ENCODE measurements at places on chromosomes 6 and 20. TPM values are rescaled to one million over a fixed set of nuclear protein-coding genes. Genes with fewer than 3 reads are reported as not detected.

Gene WFDC10B
- not detected for total RNA-seq

DNA sequence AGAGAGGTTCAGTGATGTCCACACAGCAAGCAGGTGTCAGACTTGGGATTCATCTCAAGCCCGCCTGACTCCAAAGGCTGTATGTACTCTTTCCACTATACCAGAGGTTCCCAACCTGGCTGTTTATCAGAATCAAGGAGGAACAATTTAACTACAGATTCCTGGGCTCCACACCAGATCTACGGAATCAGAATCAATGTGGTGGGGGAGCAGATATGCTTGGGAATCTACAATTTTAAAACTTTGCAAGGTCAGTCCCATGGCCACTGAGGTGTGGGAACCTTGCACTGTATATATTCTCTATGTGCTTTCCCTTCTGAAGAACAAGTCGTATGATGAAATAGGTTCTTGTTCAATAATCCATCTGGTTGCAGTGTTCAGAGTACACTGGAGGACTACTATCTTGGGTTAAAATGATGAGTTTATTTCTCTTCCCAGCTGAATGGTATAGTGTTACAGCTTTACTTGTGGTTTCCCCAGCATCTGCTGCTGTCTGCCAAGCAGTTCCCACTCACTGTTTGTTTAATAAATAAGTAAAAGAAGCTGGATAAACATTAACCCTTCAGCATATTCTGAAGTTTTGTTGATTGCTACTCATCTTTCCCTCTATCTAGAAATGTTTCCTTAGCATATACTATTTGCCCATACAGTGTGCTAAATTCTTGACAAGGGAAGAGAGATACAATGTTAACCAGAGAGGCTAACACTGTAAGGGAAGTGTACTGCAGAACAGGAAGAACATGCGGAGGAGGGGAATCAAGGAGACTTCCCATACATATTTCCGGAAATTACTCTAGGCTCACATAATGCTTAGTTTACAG lies 9.9 kb downstream of the TTI1 start:
- no peak for DNase-seq

GRCh38 chr6:170437719-170438401 lies 115.2 kb downstream of the PSMB1 start:
- no peak for DNase-seq

DNA sequence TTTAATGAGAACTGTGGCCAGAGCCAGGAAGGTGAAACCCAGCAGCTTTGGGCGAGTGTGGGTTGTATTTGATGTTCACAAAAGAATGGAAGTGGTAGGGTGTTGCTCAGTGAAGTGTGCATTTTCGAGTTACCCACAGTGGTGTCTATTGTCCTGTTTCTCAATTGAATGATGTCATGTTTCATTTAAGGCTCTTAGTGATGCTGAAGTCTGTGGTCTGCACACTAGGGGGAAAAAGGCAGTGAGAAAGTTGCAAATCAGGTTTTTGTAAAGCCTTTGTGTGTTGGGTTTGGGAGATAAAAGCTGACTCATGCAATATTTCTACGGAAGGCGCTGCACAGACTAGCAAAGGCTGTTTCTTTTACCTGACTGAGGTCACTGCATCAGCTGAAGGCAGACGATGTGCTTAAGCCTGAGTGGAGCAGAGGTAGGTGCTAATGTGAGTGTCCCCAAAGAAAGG lies 121.1 kb downstream of the PLEKHG1 start:
- no peak for DNase-seq

Gene CCDC170
- 2.0 TPM for total RNA-seq

DNA sequence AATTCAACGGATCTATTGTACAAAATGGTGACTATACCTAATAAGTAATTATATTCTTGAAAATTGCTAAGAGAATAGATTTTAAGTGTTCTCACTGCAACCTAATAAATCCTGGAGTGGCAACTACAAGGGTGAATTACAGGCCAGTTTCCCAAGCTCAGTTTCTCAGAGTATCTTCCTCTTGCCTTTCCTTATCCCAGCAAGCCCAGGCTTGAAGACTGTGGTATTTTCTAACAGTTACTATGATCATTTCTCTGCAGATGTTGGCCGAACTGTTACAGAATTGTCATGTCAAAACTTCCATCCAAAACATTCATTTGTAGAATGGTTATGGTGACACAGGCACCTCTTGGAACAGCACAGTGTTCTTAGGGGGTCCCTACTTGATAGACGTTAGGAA lies 138.1 kb upstream of the PTCHD4 start:
- DNase-seq = no peak

GRCh38 chr6:166939345-166939744 lies 17.0 kb downstream of the RNASET2 start:
- DNase-seq = peak; percentile 29

DNA sequence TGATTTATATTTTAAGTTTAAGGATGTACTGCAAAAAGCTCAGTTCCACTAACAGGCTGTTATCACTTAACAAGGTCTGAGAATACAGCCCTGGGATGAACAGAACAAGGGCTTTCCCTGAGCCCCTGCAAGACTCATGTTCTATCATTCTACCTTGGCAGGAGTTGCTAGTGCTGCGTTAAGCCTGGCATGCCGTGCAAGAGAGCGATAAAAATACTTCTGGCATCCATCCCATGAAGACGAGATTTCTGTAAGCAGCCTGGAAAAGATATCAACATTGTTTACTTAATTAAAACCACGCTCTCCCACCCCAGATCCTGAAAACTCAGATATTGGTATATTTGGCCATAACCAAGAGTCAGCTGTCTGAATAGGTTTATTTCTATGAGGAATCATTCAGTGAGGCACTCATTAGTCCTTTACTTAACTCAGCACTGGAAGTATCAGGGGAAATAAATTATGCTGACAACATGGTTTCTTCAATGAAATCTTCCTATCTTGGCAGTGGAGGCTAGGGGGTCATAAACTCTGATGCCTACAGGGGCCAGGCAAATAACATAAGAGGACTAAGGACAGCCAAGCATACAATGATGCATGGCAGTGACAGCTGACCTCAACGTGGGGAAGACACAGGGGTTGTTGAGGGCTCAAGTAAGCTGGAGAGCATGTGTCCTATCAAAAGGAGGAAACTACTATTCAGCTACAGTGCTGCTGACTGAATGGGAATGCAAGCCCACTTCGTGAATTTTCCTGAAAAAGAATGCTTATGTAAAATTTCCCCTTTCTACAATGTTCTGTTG lies 37.6 kb upstream of the LYRM2 start:
- no peak for DNase-seq

Gene SMOC2
- 22.1 TPM for total RNA-seq

DNA sequence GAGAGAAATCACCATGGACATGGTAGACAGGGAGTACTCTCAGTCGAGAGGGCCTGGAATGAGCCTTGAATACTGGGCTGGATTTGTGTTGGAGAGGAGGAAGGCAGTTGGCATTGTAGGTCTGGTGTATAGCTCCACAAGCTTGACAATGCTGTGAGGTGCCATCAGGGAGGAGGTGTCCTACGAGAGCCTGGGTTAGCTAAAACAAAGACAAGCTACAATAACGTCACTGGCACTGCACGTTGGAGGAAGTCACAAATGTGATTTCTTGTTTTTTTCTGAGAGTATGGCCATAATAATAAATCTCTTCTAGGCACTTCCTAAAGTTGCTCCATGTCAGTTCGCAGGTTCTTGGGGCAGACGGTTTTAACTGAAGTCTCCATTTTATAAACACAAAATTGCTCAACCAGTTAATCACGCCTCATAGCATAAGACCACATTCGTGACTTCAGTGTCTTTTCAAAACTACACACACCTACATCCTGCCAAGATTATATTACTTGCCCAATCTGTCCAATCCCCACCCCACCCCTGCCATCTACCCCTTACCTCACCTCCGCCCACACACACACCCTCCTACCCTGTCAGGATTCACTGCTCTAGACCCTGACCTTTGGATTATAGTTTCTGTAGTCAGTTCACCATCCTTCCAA lies 4.4 kb upstream of the HLA-DMB start:
- DNase-seq = no peak

Gene TCP11
- total RNA-seq = not detected

Gene CTAGE9
- not detected for total RNA-seq

Gene PFDN4
- 45.7 TPM for total RNA-seq

GRCh38 chr6:136672144-136672543 lies 120.1 kb downstream of the MAP3K5 start:
- no peak for DNase-seq

Gene ADGRF1
- total RNA-seq = 8.3 TPM

DNA sequence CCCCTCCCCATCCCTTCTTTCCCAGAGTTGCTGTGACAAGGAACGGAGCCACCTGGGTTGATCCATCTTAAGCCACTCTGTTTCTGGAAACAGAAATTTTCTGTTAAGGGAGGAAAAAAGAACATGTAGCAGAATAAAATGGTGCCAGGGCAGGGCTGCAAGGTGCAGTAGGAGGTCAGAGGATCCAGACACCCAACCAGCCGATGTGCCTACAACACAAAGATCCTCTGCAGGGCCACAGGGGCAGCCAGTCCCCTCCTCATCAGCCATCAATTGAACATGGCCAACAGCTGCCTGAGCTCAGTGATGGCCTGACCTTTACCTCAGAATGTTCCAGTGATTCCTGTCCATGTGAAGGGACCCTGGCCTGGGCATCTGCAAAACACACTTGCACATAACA lies 11.9 kb downstream of the MDFI start:
- DNase-seq = no peak

- no peak for DNase-seq
Measured at GRCh38 chr6:143288923-143289322, 161.6 kb downstream of the ADAT2 start.

DNA sequence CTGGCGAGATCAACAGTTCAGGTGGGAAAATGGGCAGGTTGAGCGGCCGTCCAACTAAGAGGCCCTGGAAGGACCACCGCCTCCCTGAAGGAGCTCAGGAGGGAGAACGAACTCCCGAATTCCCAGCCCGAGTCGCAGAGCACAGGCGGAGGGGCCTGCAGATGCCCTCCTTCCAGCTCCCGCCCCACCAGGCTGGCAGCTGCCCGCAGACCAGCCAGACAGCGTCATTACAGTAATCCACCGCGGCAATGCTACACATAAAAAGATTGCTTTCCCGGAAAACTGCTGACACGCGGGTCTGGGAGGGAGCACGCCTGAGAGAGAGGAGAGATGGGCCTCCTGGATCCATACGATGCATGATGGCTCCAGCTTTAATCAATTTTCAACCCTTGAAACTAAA lies 30.5 kb upstream of the SLCO4A1 start:
- DNase-seq = no peak

GRCh38 chr6:692356-692851 lies 535 bp downstream of the EXOC2 start:
- no peak for DNase-seq

GRCh38 chr6:70103798-70104197 lies 199.1 kb downstream of the COL9A1 start:
- no peak for DNase-seq

- no peak for DNase-seq
Measured at GRCh38 chr20:35680452-35681183, 15.9 kb upstream of the CPNE1 start.

Gene F13A1
- 58.4 TPM for total RNA-seq

DNA sequence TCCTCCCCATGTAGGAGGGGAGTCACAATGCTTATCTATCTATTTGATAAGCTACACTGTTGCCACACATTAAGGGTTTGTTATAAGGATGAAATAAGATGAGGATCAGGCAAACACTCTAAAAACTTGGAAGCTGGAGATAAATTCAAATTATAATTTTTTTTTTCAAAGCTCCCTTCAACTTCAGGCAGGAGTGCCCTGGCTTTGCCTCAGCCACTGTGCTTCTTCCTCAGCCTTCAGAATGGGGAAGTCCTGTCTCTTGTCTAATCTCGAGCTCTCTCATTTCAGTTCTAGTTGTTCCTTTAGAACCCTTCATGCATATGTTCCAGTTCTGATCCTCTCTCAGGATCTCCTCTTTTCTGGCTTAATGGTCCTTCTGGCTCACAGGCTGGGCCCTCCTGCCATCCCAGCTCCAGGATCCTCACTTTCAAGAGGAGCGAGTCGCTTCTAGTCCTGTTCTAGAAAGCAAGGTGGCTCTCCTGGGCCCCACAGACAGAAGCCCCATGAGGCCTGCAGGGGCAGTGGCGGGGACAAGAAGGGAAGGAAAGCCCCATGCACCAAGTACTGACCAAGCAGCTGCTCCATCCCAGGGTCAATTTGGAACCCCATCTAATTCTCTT lies 164.3 kb downstream of the VEGFA start:
- DNase-seq = no peak

DNA sequence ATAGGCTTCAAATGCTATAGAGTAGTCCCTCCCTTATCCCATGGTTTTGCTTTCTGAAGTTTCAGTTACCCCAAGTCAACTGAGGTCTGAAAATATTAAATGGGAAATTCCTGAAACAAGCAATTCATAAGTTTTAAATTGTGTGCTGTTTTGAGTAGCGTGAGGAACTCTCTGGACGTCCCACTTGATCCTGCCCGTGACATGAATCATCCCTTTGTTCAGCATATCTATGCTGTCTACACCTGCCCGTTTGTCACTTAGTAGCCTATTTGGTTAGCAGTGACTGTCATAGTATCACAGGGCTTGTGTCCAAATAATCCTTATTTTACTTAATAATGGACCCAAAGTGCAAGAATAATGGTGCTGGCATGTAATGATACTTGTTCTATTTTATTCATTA lies 5.0 kb downstream of the PCMT1 start:
- no peak for DNase-seq

GRCh38 chr6:25713824-25714223 lies 40.7 kb upstream of the SLC17A4 start:
- no peak for DNase-seq

GRCh38 chr6:2970753-2971419 lies 481 bp downstream of the SERPINB6 start:
- DNase-seq = no peak

Gene GRIK2
- total RNA-seq = 8.8 TPM

Gene IP6K3
- total RNA-seq = 1.5 TPM

Gene ARID1B
- 141 TPM for total RNA-seq

- no peak for DNase-seq
Measured at GRCh38 chr20:14113416-14113815, 118.1 kb downstream of the MACROD2 start.

DNA sequence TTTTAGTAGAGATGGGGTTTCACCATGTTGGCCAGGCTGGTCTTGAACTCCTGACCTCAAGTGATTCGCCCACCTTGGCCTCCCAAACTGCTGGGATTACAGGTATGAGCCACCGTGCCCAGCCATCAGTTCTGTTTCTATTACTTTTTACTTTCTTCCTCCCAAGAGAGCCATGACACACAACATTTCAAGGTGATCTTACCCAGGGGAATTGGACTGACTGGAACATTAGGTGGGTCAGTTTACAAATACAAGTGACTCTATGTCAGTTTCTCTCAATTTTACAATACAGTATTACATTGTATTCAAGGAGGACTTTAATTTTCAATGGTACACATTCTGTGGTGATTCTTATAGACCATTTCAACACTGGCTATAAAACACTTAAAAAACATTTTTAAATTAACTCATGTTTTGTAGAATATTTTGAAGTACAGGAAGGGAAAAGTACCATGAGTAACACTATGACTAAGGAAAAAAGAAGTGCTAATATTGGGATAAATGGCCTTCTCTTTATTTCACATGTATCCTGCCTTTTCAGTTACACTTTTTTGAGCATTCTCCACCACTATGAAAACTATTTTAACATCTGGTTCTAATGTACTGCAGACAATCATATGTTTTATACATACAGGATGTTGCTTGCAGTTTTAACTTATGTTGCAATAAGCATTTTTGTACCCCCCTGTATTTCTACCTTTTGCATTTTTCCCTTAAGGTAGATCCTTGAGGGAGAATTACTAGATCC lies 8.4 kb downstream of the TPBG start:
- DNase-seq = no peak
